Activated CD4-positive, alpha-beta T cell treated with anti-CD3 and anti-CD28 coated beads, Interleukin-2, amount 50 U/mL, for 48 hours (primary cell): ENCODE measurements at places on chromosomes 5 and 9.

- no peak for DNase-seq
These were observed 23.6 kb downstream of the COL15A1 start for GRCh38 chr9:98967257-98967656.

DNA sequence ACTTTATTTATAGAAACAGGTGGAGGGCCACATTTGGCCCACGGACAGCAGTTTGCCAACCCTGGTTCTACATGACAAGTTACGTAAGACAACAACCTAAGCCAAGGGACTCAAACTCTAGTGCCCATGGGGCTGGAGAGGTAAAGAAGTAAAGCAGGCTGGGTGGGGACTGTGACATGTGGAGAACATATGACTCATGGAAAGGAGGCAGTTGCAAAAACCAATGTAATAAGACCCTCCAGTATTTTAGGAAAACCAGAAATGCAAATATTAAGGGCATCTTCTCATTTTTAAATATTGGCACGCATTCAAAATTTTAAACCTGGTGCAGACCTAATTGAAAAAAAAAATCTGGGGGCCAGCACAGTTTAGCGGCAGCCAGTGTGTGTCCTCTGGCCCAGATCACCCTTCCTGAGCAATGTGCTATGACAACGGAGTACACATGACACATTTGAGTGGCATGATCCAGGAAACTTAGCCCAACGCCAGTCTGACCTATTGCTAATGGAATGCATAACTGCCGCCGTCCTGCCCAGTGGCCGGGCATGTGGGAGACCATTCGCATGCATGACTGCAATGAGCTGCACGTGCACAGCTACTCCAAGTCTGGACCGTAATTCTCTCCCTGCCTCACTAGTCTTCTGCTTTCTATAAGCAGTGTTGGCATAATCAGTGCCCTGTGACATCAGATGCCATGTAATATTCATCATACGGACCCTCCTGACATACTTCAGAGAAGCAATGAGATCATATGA is 97.2 kb downstream of the SH3TC2 start:
- no peak for DNase-seq

- DNase-seq: no peak
These were observed 559.7 kb downstream of the TLR4 start for GRCh38 chr9:118263949-118264348.

DNA sequence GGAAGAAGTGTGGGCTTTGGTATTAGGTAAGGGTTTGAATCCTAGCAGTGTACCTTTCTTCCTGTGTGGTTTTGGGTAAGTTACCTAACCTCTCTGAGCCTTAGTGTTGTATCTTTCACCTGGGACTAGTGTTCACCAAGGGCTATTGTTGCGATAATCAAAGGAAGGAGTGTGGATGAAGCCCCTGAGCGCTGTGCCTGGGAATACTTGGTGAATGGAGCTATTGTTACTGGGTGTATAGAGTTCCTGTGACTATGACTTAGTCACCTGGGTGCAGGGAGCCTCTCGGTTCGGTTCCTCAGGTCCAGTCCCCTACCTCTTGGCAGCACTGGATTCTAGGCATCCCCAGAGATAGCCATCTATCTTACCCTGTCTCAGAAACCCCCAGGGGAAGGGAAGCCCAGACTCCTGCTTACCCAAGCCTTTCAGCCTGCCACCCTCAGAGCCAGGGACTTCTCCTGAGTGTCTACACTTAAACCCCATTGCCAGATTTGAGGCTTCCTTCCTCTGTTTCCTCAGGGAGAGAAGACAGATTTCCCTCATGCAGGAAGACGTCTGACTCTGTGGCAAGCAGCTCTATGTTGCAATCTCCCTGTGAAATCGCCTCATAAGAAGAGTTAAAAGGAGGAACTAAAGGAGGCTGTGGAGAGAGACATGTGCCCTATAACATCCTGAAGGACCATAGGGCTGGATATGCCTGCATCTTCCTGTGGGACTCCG is 181.0 kb upstream of the PITX1 start:
- DNase-seq: no peak

DNA sequence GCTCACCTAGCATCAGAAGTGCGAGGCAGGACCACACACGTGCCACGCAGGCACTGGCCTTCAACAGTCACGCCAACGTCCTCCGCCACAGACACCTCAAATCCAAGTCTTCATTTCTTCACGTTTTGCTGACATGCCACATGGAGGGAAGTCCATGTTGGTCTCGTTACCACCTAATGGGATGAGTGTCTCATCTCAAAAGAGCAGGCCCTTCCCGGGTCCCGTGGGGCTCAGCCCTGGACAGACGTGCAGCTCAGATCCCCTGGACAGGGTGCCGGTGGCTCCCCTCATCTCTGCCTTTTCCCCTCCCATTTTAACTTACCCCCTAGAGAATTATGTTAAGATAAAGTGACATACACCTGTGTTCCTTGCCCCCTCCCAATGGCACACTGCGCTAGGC is 76.8 kb downstream of the MRPL36 start:
- no peak for DNase-seq

- no peak for DNase-seq
These were observed 71.4 kb downstream of the SLF1 start for GRCh38 chr5:94689908-94690307.

- no peak for DNase-seq
These were observed 53.4 kb downstream of the LRRC70 start for GRCh38 chr5:62631909-62632580.

GRCh38 chr9:93081081-93081529 is 14.9 kb upstream of the CARD19 start:
- DNase-seq: no peak
